GM04503 (cell line): ENCODE measurements at places on chromosomes 2 and 18.

DNA sequence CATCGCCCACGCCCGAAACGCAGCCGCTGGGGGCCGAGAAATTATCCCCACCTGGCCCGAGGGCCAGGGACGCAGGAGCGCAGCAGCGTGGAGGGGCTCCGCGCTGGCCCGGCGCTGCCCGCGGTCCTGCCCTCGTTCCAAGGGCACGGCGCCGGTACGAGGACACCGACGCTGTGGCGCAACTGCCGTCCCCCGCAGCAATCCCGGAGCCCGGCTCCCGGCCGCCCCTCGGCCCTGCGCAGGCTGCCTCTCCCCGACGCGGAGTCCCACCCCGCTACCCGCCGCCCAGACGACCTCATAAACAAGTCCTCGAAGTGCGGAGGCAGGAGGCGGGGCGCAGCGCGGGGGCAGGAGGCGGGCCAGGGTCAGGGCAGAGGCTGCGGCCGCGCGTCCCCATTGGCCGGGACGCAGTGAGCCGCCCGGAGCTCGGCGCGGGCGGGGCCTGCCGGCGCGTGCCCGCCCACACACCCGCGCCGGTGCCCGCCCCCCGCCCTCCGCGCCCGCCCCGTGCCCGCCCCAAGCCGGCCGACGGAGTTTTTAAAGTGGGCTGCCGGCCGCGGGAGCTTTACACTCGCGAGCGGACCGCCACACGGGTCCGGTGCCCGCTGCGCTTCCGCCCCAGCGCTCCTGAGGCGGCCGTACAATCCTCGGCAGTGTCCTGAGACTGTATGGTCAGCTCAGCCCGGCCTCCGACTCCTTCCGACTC, at the start of gene EPAS1:
TSS of gene EPAS1 (plus strand) at position 568 of the 706 bp plus-strand sequence. CDS start 505 bp downstream, outside the sequence.
- DNase-seq, result no peak

- no peak for DNase-seq
These were observed 164.0 kb downstream of the RDH14 start for GRCh38 chr2:18396329-18397010.

- peak; percentile 96 for DNase-seq
These were observed 9.4 kb upstream of the ITGB6 start for GRCh38 chr2:160209516-160209856.

GRCh38 chr18:14924226-14924625, 176.3 kb downstream of the ANKRD30B start:
- no peak for DNase-seq

DNA sequence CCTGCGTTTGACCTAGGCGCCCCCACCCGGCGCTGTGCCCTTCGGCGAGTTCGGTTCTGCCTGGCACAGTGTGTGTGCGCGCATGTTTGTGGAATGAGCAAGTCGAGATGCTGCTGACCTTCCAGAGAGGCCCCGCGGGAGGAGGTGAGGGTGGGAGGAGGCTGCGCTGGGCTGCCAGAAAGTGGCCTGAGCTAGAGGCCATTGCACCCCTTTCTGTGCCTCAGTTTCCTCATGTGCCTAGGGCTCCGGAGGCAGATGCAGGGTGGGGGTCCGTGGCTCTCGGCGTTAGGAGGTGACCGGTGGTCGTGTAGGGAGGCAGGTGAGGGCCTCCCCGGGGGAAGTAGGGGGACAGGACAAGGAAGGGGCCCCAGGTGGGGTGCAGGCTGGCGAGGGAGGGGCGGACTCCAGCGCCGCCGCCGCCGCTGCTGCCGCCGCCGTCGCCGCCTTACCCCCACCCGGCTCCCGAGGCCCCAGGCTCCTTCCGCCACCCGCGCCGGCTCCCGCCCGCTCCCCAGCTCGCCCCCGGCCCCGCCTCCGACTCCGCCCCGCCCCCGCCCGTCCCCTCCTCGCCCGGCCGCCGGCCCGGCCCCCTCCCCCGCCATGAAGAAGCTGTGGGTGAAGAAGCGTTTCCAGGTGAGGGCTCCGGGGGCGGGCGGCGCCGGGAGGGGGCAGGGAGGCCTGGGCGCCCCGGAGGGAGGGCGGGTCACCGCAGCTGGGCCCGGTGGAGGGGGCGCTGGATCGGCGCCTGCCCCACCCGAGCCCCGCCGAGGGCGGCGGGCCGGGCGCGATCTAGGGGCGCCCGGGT, 7.0 kb downstream of the SPEG start:
- DNase-seq, result no peak

DNA sequence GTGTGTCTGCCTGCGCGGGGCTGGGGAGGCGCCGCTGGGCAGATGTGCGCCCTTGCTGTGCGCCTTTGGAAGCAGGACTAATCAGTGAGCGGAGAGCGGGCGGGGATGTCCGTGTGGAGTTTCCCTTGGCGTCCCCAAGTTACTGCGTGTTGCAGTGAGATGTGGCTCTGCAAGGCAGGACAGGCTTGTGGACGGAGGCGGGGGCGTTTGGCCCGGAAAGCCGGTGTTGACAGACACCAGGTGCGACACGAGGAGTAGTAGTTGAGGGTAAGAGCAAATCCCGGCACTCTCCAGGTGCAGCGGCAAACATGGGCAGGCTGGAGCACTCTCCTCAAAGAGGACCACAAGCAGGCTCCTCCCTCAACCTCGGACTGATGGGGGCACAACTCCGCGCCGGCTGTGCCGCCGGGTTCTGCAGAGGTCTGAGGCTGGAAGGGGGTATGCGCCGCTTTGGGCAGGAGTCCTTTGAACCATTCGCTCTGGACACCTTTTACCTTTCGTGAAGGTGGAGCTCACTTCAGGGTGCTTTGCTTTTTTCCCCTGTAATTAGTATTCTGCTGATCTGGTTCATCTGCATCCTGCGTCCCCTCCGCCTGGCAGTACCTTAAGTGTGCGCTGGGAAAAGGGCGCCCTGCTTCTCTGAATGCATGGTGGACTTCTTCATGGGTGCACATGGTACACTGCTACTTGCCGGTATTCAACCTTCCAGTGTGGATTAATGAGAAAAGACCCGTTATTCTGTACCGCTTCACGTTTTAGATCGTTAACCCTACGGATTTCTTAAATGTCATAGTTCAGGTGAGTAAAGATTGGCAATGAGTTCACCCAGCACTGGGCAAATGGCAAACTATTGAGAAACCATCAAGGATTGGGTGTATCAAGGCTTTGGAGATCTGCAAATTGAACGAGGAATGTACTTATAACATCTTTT, 608 bp downstream of the CDH7 start:
- DNase-seq, result no peak

GRCh38 chr18:47492691-47493090, 241.2 kb upstream of the SKOR2 start:
- no peak for DNase-seq

- no peak for DNase-seq
These were observed 201.0 kb upstream of the SP5 start for GRCh38 chr2:170514140-170514539.

DNA sequence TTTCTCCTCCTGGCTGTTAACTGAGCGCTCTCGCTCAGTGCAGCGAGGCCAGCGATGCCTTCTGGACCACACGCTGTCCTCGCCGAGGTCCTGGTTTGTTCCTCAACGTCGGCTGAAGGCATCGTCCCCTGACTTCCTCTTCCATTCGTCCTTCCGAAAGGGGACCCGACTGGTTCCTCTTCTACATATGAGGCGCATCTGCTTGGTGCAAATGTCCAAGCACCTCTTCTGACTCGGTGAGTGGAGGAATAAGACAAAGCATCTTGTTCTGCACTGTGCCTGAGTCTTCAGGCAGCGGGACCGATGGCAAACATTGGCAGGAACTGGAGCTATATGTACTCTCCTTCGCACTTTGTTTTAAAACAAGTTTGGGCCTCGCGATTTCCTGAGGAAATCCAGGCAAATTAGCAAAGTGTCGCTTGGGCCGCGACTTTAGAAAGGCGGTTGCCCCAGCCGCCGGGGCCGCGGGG, 621 bp upstream of the KCNS3 start:
- DNase-seq, result no peak

DNA sequence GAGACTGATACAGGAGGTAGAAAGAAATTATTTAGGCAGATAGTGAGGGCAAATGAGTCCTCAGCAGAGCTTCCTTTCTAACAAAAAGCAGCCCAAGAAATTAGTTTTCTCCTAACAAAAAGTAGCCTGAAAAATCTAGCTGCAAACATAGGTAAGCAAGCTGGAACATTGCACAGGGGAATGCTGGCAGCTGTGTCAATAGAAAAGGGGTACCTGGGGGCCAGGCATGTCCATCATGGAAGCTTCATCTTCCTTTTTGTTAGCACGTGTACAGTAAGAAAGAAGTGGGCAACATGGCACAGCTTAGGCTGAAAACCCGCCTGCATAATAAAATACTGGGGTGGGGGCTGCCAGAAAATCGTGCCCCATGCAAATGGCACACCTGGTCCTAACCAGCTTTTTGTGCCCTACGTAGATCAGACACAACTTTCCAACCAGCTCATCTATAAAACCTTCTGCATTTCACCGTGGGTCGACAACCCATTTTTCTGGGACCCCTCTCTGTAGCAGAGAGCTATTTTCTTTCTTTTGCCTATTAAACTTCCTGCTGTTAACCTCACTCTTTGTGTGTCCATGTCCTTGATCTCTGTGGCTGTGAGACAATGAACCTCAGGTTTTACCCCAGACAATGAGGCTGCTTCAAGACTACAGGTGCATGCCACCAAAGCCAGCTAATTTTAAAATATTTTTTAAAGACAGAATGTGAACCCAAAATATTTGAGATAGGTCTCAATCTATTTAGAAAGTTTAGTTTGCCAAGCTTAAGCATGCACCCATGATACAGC, 6.6 kb upstream of the MTHFD2 start:
- DNase-seq, result no peak

GRCh38 chr2:8306530-8307351, 375.1 kb upstream of the ID2 start:
- no peak for DNase-seq

DNA sequence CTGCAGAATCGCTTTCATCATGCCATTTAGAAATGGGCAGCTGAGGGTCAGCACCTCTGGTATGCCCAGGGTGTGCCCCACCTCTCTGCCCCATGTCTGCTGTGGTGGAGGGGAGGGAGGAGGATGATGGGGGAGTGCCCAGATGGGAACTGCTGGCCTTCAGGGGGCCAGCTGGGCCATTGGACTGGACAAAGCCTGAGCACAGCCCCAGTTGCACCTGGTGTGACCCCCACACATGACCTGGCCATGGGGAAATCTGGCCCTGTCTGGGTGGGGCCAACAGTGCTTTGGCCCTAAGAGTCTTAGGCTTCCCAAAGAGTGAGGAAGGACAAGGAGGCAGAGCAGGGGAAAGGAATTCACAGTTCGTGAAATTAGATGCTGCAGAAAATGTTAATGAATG, 44.1 kb downstream of the CTIF start:
- no peak for DNase-seq

DNA sequence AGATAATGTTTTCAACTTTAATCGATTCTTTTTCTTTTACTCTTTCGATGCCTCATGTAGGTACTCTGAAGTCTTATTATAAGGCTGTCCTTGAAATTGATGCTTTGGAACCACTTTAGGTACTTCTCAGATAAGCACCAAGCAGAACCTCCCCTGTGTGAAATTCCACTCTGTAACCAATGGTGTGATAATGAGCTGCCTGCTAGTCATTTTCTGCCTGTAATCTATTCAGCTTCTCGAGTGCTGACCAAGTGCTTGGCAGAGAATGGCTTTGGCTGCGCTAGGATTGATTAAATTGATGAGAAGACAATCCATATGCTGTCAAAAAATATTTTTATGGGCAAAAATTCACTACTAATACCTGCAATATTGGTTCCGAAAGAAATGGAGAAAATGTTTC, 132.1 kb upstream of the STON1 start:
- DNase-seq, result no peak

GRCh38 chr2:21981127-21981526, 857.4 kb downstream of the TDRD15 start:
- no peak for DNase-seq

DNA sequence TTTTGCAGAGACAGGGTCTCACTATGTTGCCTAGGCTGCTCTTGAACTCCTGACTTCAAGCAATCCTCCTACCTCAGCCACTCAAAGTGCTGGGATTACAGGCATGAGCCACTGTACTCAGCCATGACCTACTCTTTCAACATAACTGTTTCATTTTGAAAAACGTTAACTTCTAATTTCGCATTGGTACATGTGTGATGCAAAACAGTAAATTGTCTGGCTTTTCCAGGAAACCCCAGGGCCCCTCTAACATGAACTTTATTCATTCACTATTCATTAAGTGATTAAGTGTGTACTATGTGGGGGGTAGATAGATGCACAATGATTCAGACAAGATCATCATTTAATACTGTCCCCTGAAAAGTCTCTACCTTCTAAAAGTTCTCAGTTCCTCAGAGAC, 364.9 kb downstream of the SS18 start:
- no peak for DNase-seq

GRCh38 chr2:238847841-238848690, at the start of gene TWIST2:
TSS of gene TWIST2 (plus strand) at chr2:238848085. CDS start at chr2:238848216, 131 bp downstream.
- DNase-seq, result peak; percentile 86

DNA sequence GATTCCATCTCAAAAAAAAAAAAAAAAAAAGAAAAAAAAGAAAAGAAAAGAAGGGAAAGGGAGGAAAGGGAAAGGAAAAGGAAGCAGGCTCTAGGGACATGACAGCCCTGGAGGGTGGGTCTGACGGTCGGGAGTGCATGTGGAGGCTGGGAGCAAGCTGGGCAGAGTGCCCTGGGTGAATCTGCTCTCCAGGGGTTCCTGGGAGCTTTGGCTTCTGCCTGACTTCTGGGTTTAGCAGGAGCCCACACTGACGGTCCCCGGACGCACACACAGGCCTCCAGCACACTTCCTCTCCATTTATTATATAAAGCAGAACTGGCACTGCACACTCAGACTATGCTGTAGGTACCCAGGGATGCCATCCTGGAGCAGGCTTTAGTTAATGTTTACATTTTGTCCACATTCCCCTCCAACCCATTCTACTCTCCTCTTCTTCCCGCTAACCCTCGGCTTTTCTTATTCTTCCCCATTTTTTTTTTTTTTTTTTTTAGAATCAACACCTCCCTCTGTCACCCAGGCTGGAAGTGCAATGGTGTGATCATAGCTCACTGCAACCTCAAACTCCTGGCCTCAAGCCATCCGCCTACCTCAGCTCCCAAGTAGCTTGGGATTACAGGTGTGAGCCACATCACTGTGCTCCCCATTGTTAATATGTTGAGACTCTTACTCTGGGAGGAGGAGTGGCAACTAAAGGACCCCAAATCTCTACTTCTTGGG, 151.1 kb upstream of the SLC1A4 start:
- DNase-seq, result no peak

DNA sequence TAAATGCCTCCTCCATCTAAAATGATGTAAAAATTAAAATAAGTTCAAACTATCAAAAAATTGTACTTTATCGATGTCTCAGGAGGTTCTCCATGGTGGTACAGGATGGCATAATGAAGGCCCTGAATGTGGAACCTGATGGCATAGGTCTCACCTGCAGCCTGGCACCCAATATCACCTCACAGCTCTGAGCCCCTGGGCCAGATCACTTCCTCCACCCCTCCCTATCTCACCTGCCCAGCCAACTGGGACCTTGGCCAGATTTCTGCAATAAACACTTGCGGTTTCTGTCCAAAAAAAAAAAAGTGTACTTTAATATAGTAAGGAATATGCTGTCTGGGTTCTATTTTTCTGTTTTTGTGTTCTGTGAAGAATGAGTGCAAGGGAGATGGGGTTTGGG, 6.7 kb upstream of the RBM45 start:
- no peak for DNase-seq

- no peak for DNase-seq
These were observed 71.1 kb downstream of the RFTN2 start for GRCh38 chr2:197604117-197604860.
